ENCODE measurements at places on chromosomes 4 and X.
A peak's percentile ranks its signal among the peaks of the same experiment; 100 is the strongest.

- no peak for DNase-seq
Observed at GRCh38 chr4:26094911-26095310, 180.9 kb downstream of the SMIM20 start.

GRCh38 chr4:168380290-168380689 lies 61.7 kb upstream of the DDX60 start:
- no peak for DNase-seq

- no peak for DNase-seq
Observed at GRCh38 chr4:17009871-17010367, 111.5 kb upstream of the LDB2 start.

GRCh38 chr4:41325901-41326300 lies 69.2 kb downstream of the UCHL1 start:
- no peak for DNase-seq

DNA sequence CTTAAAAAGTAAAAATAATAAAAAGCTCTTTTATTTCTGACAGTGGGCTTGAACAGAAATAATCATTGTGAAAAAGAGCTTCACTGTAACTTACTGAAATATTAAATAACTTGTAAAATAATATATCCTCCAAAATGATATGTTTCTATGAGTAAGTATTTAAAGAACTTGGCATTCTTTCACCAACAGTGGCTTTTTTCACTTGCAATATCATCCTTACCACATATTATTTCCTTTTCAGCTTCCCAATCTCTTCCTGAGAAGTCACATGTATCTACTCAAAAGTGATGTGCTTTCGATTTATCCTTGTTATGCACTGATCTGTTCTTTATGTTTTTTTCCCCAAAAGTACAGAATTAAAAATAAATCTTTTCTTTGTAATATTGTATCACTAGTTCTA lies 2.2 kb upstream of the PCDH18 start:
- DNase-seq, result no peak

DNA sequence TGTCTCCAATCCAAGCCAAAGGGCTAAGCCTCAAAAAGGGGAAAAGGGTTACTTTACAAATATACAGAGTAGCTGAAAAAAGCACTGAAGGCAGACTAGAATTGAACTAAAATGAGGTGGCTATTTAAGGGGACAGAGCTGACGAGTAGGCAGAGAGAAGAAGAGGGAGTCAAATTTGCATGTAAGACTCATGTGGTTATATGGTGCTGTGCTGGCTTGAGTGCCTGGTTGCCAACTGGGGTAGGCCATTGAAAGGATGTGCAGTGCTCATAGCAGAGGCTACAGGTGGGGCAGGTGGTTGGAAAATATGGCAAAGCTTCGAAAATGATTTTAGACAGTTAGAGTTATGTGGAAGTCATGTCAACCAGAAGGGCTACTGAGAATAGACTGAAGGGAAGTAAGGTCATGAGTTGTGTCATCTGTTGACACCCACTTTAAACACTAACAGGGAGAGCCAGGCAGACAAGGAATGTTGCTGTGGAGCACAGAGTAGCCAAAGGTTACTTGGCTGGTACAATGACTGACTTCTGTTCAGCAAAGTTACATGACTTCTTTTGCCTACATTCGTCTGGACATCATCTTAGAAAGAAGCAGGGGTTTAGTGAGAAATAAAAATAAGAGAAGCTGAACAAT lies 1210.4 kb downstream of the ADGRL3 start:
- no peak for DNase-seq

DNA sequence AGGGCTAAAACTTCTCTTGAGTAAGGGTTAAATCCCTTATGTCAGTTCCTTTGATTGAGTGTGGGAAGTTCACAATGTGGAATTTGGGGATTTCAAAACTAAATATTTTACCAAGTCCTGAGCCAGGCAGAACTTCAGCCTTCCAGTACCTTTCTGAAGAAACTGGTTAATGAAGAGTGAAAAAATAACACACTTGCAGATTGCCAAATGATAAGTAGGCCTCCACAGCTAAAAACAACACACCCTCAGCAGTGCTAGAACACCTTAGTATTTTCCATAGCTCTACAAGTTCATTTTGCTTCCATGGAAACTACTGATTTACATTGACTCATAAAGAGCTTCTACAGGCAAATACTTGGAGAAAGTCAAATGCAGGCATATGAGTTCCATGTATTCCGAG lies 326.8 kb downstream of the ZNF674 start:
- no peak for DNase-seq

GRCh38 chrX:119692191-119693039 lies 553 bp downstream of the SEPTIN6 start:
- DNase-seq, result peak; percentile 46

GRCh38 chr4:40956721-40957255 lies 207.0 kb downstream of the NSUN7 start:
- no peak for DNase-seq

GRCh38 chr4:112277705-112278448 lies 7.8 kb downstream of the TIFA start:
- DNase-seq, result no peak

DNA sequence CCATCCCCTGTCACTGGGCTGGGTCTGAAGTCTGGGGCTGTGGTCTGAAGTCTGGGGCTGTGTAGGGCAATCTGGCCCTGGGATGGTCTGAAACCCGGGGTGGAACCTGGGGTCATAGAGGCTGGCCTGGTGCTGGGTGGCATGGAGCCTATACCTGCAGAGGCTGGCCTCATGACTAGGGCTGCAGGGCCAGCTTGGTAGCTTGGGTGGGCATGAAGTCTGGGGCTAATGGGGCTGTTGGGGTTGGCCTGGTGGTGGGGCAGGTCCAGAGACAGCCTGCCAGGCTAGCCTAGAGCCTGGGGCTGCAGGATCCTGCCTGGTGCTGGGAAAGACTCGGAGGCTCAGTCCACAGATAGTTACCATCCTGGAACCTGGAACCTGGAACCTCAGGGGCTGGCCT lies 37.0 kb downstream of the GALNT7 start:
- DNase-seq, result no peak

DNA sequence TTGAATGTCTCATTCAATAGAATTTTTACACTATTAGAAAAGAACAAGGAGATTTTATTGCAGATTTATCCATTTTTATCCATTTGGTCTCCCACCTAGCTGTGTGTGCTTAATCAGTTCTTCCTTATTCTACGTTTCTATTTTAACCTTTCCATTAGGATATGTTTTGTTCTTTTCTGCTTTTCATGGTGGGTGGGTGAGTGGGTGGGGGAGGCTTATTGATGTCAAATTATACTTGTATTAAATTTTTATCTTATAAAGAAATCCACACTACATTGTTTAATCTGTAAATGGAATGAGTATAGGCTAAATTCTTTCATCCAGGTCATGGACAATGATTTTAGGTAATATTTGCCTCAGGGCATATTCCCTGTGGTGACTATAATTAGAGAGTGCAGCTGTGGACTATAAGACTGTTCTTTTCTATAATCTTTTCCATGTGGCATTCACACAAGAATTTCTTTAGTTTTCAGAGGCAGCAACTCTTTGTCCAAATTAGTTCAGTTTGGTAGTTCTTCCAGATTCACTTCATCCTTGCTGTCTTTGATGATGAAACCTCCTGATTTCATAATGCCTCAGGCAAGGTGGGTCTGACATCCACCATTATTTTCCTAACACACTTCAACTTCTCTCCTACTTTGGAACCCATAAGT lies 2451.8 kb downstream of the PCDH7 start:
- no peak for DNase-seq

DNA sequence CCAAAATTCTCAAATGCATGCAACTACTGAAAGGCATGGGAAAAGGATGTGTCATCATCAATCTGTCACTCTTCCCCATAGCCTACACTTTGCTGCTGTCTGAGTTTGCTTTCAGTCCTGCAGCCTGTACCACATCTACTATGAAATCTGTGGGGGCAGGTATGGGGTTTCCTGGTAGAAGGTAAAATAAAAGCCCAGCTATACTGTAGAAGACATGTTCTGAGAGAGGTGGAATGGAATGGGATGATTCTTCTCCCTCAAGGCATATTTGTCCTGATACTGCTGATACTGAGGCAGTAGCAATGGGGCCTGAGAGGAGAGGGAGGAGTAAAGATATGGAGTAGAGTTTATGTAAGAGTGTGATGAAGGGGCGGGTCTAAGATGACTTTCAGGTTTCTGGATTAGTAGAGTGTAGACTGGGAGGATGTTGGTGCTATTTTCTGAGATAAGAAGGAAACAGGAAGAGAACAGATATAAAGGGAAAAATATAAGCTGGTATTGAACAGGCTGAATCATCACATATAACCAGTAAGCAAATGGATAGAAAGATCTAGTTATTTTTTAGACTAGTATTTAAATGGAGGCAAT lies 38.7 kb upstream of the GYPA start:
- DNase-seq, result no peak

GRCh38 chrX:153551135-153551534 lies 33.7 kb downstream of the ATP2B3 start:
- no peak for DNase-seq

GRCh38 chr4:152965611-152966010 lies 29.5 kb downstream of the FHDC1 start:
- DNase-seq, result no peak

DNA sequence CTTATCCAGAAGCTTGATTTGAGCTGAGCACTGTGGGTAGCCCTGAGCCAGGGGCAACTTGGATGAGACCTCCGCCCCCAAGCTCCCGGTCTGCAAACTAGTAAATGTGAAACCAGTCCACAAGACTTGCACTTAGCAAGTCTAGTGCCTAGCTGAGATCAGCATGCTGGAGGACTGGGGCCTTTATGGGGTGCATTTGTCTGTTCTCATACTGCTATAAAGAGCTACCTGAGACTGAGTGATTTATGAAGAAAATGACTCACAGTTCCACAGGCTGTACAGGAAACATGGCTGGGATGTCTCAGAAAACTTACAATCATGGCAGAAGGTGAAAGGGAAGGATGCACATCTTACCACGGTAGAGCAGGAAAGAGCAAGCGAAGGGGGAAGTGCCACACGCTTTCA lies 42.1 kb upstream of the HOPX start:
- no peak for DNase-seq

GRCh38 chrX:1925053-1925481 lies 310.2 kb downstream of the ASMT start:
- no peak for DNase-seq

- DNase-seq, result no peak
Observed at GRCh38 chr4:2183394-2183793, 58.5 kb downstream of the HAUS3 start.

DNA sequence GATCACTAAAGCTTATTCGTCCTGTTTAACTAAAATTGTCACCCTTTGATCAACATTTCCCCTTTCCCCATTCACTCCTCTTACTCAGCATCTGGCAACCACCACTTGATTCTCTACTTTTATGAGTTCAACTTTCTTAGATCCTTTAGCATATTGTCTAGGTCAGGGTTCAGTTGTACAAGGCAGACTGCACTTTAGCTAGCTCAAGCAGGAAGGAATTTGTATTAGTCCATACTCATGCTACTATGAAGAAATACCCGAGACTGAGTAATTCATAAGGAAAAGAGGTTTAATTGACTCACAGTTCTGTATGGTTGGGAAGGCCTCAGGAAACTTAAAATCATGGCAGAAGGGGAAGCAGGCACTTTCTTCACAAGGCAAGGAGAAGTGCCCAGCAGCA lies 44.3 kb downstream of the TASL start:
- no peak for DNase-seq

DNA sequence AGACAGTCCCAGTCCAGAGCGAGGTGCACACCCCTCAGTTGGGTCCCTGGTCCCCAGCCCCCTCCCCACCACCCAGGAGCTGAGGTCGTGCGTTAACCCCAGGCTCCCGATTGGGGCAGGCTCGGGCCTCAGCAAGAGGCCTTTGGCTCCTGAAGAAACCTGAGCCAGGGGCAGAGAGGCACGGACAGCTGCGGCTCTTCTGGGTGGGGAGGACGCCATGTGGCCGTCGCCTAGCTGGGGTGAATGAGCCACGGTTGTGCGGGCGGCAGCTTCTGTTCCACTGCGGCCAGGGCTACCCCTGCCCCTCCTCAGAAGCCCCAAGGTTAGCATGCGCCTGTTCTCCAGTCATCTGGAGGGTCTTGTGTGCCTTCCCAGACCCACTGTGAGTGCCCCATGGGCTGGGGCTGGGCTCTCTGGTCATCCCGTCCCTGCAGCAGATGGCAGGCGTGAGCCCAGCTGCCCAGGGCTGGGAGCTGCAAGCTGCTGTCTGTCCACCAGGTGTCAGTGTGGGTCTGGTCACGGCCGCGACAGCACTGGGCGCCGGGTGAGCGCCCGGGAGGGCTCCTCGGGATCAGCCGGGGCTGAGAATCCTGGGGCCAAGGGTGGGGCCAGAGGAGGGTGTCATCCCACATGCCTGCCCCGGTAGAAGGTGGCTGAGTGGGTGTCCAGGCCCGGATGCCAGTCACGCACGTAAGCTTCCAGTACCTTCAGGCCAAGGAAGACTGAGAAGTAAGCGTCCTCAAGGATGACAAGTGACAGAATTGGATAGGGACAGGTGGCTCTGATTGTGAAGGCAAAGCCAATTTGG lies 21.9 kb downstream of the ATP2B3 start:
- peak; percentile 82 for DNase-seq

GRCh38 chr4:1400191-1400805 lies 5.9 kb downstream of the NKX1-1 start:
- no peak for DNase-seq

GRCh38 chr4:8771666-8772065 lies 100.0 kb downstream of the HMX1 start:
- DNase-seq, result no peak

GRCh38 chrX:74179071-74179470 lies 124.9 kb upstream of the ZCCHC13 start:
- no peak for DNase-seq

DNA sequence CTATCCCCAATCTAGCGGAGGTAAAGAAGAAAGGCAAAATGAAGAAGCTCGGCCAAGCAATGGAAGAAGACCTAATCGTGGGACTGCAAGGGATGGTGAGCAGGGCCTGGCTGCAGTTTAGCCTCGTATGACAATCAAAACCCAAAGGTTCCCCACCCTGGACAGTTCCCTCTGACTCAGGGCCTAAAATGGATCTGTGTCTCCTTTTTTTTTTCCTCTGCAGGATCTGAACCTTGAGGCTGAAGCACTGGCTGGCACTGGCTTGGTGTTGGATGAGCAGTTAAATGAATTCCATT lies 986 bp downstream of the HDAC6 start:
- DNase-seq, result no peak

- DNase-seq, result no peak
Observed at GRCh38 chr4:183284965-183285364, 35.1 kb downstream of the CLDN22 start.

- no peak for DNase-seq
Observed at GRCh38 chrX:18899796-18900380, 84.0 kb downstream of the PHKA2 start.

GRCh38 chrX:153569475-153569874 lies 29.5 kb downstream of the CCNQ start:
- no peak for DNase-seq

GRCh38 chr4:7819446-7819845 lies 120.2 kb downstream of the AFAP1 start:
- no peak for DNase-seq

All from hepatic stellate cell (primary cell).